ENCODE measurements at places on chromosomes 12 and 14.

- no peak for DNase-seq
These were observed 76.5 kb downstream of the TRMT5 start for GRCh38 chr14:60904381-60904780.

GRCh38 chr12:73947326-73948026, 590.2 kb upstream of the ATXN7L3B start:
- DNase-seq, result no peak

DNA sequence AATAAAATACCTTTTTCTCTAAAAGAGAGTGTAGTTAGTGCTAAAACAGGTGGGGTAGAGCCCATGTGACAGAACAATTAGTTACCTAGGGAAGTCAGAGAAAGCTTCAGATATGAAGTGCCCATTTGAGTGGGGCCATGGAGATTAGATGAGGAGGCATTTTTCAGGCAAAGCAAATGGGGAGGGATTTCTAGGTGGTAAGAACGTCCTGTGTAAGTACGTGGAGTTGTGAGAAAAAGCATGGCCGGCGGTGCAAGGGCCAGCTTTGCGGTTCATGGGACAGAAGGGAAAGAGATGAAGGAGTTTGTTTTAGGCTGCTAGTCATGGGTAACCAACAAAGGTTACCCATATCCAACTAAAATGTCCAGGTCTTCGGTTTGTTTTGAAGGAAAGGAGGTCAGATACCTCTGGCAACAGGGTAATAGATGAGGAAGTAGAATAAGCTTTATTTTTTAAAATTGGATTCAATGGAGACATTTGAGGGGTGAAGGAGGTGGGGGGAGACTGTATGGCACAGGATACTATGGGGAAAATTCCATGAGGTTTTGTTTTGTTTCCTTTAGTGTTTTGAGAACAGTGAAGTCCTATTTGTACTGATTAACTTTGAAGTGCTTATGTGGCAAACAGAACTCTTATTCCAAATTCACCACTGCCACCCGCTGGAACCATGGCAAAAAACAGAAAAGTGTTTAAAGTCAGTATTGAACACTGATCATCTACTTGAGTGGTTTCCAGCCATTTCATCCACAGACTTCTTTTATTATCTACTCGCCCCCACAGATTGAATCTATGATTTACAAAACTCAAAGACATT, 10.0 kb upstream of the SNRPF start:
- no peak for DNase-seq

DNA sequence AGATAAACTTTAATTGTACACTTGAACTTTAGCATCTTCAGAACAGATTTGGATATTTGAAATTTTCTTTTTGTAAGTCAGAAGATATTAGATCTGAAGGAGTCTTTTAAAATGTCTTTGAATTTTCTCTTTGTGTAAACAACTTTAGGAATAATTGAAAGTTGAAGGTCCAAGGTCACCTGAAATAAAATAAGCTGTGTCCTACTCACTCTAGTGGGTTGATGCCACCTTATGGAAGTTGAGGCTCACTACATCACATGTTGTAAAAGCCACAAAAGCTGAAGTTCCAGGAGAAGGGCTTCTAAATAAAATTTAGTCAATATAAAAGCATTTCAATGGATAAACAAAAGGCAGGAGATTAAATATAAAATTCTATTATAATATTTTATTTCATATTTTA, 122.0 kb upstream of the ATXN7L3B start:
- no peak for DNase-seq

DNA sequence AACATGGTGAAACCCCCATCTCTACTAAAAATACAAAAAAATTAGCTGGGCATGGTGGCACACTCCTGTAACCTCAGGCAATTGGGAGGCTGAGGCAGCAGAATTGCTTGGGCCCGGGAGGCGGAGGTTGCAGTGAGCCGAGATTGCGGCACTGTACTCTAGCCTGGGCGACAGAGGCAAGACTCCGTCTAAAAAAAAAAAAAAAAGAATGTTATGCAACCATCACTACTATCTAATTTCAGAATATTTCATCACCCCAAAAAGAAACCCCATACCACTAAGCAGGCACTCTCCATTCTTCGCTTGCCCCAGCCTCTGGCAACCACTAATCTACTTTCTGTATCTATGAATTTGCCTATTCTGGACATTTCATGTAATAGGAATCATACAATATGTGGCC, 68.8 kb upstream of the AMN start:
- DNase-seq, result no peak

GRCh38 chr14:32588448-32589320, 259.6 kb downstream of the AKAP6 start:
- no peak for DNase-seq

- no peak for DNase-seq
These were observed 48.4 kb downstream of the LTBP2 start for GRCh38 chr14:74563586-74564159.

DNA sequence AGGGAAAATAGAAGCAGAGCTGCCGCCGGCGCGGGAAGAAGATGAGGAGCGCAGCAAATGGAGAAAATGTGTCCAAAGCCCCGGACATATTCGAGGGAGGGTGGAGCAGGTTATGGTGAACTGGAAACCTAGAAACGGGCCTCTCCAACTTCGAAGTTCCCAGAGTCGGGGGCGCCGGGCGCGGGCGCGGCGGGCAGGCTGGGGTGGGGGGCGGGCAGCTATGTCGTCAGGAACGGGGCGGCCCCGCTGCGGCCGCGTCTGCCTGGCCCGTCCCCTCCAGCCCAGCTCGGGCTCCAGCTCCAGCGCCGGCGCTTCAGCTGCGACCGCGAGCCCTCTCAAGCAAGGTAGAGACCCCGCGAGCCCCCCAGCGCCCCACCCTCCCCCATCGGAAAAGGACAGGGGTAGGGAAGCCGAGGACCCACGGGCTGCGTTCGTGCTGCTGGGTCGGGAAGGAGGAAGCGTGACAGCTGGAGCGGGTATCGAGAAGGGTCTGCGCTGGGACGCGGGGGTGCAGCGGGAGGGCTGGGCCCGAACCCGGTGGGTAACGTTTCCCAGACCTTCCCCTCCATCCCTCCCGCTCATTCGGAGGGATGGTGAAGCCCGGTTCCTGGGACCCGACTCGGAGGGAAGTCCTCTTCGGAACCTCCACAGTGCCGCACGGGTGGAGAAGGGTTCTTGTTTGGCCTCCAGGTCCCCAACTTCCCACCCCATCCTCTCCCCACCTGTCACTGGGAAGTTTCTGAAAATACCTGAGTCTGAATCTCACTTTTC, 1.0 kb downstream of the DGKA start:
- peak; percentile 20 for DNase-seq

- DNase-seq, result no peak
These were observed 1.2 kb downstream of the SPPL3 start for GRCh38 chr12:120902846-120903411.

DNA sequence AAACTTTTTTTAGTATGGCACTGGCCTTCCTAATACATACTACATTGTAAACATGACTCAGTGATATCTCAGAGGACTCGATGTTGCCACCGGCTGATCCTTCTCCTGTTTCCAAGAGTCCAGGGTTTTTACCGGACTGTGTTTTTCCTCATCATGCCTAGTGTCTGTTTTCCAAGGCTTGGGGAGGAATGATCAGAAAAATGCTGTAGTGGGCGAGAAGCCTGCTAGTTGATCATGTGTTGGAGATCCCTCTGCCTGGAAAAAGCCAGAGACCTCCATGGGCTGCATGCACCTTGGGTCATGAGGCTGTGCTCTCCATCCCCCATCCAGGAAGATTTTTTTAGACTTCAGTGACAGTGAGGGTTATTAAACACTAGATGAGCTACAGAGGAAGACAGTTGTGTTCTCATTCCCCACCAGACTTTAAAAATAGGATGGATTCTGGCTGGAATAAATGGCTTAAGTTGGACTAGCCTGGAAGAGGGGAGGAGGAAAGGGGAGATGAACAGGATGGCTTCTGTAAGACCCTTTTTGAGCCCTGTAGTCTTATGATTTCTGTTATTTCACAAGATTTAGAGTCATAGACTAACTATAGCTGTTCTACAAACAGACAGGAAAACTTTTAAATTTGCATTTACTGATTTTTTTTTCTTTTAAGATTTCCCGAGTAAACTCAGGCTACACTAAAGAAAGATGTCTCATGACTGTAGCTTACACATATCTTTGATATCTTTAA, 145.7 kb downstream of the SAMD4A start:
- DNase-seq, result no peak

DNA sequence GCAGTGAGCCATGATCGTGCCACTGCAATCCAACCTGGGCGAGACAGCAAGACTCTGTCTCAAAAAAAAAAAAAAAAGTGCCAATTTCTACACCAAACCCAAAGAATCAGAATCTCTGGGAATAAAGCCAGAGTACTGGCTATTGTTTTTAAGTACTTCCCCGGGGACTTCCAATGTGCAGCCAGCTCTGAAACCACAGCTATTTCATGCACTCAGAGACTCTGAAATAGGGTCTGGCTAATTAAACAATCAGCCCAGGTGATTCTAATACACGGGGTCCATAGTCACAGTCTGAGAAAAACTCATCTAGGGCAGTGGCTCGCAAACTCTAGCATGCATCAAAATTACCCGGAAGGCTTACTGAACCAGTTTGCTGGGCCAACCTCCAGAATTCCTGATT, 56.3 kb downstream of the SIX6 start:
- DNase-seq, result no peak

- DNase-seq, result no peak
These were observed 1026.9 kb downstream of the BCL11B start for GRCh38 chr14:98244966-98245569.

DNA sequence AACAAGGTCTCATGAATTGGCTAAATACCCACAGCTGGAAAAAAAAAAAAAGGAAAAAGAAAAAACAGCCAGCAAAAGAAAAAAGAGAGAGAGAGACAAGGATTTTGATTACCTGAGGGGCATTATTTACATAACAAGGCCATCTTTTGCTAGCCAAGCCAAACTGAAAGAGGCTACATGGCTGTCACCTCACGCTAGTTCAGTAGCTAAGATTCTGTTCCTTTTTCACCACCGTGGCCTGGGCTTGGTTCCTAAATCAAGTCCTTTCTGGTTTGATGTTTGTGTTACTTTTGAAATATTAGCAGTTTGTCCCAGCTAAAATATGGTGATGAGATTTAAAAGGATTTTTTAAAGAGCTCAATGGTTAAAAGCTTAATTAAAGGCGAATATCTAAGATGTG, 2.0 kb upstream of the SDS start:
- DNase-seq, result no peak

DNA sequence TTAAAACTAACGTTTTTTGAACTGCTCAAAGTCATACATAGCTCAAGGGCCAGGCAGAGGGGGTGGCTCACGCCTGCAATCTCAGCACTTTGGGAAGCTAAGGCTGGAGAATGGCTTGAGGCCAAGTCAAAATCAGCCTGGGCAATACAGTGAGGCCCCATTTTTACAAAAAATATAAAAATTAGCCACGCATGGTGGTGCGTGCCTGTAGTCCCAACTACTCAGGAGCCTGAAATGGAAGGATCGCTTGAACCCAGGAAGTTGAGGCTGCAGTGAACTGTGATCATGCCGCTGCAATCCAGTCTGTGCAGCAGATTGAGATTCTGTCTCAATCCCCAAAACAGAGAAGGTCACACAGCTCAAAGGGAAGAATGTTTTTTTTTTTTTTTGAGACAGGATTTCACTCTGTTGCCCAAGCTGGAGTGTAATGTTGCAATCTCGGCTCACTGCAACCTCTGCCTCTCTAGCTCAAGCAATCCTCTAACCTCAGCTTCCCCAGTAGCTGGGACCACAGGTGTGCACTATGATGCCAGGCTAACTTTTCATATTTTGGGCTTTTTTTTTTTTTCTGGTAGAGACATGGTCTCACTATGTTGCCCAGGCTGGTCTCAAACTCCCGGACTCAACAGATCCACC, 2.9 kb downstream of the RBM23 start:
- DNase-seq, result no peak

DNA sequence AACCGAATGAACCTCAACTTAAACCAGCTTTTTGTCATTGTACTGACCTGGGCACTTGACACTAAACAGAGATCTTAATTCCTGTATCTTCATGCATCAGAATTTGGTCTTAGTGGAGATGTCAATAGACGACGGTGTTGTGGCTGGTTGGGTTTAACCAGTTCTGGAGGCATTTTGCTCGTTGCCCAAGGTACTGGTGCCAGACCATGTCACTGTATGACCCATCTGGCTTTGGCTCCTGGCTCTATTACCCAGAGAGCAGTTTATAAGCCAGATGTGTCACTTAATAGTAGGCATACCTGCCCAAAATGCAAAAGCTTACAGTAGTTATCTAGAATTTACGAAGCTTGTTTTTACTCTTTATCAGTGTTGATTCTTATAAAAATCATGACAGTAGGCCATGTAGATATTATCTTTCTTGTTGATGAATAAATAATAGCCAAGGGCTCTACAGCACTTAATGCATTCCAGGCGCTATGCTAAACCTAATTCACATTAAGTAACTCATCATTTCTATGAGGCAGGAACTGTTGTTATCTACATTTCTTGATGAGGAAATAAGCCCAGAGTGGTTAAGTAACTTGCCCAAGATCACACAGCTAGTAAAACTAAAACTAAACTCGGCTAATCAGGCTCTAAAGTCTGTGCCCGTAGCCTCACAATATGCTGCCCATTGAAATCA, 179.7 kb upstream of the HIF1A start:
- DNase-seq, result no peak

- DNase-seq, result no peak
These were observed 35.9 kb upstream of the WNK1 start for GRCh38 chr12:716506-716905.

GRCh38 chr12:106790020-106790419, 15.5 kb downstream of the RIC8B start:
- no peak for DNase-seq
